ENCODE measurements at places on chromosomes 4 and X.

DNA sequence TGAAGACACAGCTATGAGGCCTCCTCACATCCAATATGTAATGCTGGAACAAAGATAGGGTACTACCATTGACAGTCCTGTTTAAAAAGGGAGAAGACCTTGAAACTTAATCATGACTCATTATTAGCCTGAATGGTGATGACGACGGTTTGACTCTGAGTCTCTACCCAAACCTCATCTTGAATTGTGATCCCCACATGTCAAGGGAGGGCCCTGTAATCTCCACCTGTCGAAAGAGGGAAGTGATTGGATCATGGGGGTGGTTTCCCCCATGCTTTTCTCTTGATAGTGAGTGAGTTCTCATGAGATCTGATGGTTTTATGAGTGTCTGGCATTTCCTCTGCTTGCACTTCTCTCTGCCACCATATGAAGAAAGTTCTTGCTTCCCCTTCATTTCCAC is 395.3 kb upstream of the CPEB2 start:
- DNase-seq, result no peak

DNA sequence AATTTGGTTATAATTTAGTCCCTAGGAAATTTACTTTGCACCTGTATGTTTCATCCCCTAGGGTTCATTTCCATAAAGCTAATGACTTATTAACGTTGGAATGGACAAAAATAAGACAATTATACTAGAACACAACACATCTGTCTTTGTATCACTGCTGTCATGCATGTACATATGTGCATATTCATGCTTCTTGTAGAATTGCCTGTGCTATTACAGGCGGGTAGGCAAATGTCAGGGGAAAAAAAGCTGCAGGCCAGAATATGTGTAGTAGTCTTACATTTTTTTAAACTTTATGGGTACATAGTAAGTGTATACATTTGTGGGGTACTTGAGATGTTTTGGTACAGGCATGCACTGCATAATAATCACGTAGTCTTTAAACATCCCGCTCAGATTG is 209.6 kb downstream of the NLGN4X start:
- DNase-seq, result no peak

DNA sequence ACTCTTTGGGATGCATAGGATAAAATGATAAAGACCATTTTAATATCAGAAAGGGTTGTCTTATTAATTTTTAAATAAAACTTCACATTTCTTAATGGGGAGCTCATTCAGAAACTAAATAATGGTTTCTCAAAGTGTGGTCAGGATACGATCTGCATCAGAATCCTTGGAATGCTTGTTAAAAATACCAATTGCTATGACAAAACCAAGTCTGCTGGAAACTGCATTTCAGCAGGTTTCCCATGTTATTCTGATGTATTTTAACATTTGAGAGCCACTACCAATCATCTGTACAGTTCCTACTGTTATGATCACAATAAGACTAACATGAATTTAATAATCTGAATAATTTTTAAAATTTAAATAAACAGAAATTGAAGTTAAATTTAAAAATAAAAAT is 115.1 kb downstream of the SOWAHB start:
- DNase-seq, result no peak

DNA sequence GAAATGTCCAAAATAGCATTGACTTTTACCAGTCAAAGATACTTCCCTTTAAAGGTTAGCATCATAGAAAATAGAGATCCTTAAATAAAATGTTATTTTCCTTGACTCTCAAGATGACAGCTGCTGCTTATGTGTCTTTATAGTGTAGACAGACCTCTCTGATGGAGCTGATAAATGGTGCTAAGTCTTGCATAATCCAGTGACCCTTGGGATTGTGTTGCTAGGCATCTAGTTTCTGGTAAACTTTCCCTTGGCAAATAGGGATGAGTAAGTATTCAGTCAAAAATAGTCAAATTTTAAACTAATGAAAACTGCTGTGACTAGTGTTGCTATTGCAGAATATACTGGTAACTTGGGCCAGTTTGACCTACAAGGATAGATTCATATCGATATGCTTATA is 53.6 kb downstream of the MBNL3 start:
- DNase-seq, result no peak

- no peak for DNase-seq
These were observed 145.5 kb downstream of the ANXA5 start for GRCh38 chr4:121551271-121551670.

DNA sequence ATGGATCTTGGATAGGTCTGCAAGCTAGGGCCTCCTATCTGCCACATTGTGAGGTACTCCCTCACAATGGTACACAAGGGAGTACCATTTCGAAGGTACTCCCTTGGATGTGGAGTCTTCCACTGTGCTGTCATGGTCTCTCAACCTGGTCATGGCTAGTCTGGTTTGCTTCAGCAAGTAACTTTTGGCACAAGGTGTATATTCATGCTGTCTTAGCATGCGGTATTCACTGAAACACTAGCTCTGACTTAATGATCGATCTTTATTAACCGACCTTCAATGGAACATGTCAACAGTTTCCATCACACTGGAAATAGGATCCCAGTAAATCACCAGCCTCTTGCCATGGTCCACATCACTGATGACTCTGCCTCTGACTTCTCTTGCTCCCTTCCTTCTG is 77.5 kb upstream of the HS3ST1 start:
- DNase-seq, result no peak

- no peak for DNase-seq
These were observed 105.4 kb upstream of the SLC7A11 start for GRCh38 chr4:138347561-138347960.

DNA sequence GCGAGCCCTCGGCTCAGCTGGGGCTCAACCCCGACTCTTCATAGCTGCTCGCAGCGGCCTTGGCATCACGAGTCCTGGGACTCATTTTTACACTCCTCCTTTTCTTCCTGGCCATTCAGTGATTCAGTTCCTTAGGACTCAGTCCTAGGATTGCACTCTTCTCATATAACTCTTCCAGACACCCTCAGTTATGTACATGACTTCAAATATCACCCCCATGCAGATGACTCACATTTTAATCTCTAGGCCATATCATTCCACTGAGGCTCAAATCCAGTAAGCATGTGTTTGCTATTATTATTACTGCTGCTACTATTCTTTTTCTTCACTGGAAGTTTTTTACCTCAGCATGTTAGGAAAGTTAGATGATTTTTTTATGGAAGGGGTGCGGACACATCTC is 14.4 kb downstream of the ITGB1BP2 start:
- no peak for DNase-seq

- no peak for DNase-seq
These were observed 68.6 kb downstream of the BMP15 start for GRCh38 chrX:50978920-50979682.

DNA sequence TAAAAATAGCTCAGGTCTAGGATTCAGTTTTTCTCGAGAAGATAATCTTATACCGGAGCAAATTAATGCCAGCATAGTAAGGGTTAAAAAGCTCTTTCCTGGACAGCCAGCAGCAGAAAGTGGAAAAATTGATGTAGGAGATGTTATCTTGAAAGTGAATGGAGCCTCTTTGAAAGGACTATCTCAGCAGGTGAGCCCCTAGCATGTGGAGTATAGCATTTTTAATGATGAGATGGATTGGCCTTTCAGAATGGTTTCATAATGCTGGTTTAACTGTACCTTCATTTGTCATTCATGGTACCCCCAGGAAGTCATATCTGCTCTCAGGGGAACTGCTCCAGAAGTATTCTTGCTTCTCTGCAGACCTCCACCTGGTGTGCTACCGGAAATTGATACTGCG is 79.4 kb downstream of the SLC10A6 start:
- DNase-seq, result no peak
